Ascending aorta (tissue), 2 donors: ENCODE measurements at places on chromosomes 2 and 18.
A peak's percentile ranks its signal among the peaks of the same experiment; 100 is the strongest.

GRCh38 chr2:127097841-127098651, 8.9 kb downstream of the BIN1 start:
- no peak for DNase-seq

DNA sequence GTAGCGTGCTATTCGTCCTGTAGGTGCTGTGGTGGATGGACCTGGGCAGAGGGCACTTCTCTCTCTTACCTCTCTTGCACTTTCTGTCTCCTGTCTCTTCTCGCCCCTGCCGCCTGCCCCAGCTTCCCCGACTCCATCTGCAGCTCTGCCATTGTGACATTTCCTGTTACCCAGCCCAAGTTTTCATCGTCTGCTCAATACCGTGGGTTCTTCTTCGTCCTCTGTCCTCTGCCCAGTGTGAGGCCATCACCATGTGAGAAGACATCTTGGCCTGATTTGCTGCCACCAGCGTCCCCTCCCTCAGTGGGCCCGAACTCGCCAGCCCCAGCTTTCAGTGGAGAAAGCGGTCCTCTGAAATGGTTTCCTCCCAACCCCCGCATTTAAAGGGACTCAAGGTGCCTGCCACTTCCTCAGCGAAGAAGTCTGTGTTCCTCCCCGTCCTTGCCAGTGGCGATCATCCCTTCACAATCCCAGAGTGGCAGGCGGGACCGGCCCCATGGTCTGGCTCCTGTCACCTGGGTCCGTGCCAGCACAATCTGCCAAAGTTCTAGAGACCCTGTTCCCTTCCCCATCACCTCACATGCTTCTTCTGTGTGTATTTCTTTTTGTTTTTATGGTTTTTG, 18.0 kb downstream of the TGOLN2 start:
- no peak for DNase-seq

DNA sequence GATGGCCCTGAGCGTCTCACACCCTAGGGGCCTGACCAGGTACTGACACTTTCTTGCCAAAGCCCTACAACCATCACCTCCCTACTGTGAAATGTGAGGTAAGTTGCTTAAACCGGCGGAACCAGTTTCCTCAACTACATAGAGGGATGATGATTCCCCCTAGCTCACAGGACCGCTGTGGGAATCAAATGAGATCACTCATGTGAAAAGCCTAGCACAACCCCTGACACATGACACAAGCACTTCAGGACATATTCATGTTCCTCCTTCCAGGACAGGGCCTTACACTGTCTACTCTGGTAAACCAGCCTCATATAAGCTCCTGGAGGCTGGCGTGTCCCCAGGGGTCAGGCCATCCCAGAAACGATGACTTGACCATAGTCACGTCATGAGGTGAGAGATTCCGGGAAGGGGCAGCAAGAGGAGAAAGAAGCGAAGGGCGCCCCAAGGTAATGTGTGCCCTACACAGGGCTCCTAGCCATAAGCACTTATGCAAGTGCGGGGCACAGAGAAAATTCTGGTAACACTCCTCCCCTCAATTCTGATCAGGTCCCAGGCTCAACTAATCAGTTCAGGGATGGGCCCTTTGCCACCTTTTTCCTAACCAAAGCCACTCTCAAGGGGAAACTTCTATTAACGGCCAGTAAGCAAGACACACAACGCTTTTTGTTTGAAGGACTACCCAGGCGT, 49.5 kb downstream of the C2orf42 start:
- peak; percentile 45 for DNase-seq

DNA sequence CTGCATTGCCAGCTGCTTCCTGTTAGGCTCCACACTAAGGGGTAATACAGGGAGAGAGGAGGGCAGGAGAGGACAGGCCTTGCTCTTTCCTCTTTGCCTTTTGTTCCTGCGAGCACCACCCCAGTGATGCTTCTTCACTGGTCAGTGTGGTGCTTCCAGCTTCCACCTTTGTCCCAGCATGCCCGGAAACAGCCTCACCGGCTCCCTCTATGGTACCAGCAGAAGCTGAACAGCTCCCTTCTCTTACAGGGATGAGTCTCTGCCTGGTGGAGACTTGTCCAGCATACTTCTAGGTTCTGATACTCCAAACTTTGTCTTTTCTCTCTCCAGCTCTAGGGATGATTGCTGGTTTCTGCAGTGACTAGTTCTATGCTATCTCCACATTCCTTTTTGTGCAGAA, 413.3 kb downstream of the TSN start:
- no peak for DNase-seq

DNA sequence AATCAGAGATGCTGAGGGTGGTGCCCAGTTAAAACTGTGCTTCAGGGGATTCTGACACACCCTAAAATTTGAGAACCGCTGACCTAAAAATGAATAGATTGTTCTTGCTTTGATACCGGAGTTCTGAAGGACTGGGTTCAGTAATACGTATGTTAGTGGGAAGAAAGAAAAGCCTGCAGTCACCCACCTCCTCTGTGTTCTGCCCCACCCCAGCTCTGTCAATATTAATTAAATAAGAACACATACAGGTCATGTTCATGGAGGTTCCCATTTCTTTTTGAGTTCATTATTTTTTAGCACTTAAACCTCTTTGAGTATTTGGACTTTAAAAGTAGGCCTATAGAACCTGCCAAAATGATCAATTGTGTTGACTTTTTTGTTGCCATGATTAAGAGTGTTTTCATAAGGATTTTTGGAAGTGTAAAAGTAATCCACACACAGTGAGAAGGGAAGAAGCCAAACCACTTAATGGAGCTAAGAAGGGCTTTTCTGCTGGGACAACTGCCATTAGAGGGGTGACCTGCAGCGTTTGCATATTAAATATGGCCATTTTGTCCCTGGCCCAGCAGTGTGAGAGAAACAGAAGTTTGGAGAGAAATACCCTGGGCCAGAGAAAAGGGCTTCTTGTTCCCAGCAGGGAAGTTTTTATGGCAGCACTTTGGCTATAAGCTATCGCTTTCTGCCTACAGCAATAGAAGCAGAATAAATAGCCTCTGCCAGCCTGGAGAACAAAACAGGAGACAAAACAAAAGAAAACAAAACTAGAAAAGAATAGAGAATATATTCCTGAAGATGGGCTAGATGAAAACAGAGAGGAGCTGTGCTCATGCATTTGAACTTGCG, 80.7 kb upstream of the RNF152 start:
- no peak for DNase-seq

DNA sequence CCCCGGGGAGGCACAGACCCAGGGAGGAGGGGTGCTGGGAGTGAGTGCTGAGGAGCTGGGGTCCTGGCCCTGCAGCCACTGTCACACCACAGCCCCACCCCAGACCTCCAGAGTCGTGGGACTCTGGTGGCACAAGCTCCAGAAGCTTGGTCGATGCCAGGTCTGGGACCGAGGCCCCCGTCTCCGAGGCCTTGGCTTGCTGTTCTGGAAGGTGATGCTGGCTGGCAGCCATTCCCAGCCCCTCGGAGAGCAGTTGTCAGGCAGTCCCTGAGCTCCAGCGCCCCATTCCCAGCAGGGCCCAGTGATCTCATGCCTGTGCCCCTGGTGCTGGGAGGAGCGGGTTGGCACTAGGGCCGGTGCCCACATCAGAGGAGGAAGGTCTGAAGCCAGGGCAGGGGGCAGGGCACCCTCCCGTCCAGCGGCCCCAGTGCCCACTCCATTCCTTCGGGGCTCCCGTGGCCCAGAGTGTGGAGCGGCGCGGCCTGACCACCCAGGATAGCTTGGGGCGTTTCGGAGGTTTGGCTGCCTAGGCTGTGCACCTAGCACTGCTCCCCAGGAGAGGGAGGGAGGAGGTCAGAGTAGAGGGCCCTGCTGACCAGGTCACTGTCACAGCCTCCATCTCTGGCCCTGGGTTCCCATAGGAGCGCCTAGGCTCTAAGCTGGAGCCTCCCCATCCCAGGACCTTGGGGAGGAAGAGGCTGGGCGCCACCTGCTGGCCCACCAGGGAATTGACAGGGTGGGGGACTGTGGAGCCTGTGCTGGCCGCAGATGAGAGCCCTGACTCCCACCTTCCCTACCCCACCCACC, 16.8 kb upstream of the ALPI start:
- no peak for DNase-seq

GRCh38 chr18:79896738-79897137, 54.7 kb downstream of the SLC66A2 start:
- no peak for DNase-seq

GRCh38 chr2:31138037-31138962, at the start of gene GALNT14:
Gene GALNT14, minus strand, starts transcription at chr2:31138440. Its CDS starts 354 bp downstream, at chr2:31138086.
- DNase-seq, result peak; percentile 73

- no peak for DNase-seq
Observed at GRCh38 chr2:128091726-128092080, 703 bp downstream of the UGGT1 start.

GRCh38 chr2:109344270-109344805, 215.3 kb downstream of the SH3RF3 start:
- no peak for DNase-seq

GRCh38 chr18:49243391-49243790, 217.1 kb downstream of the DYM start:
- no peak for DNase-seq
